ENCODE measurements at places on chromosomes 1 and 21.

- peak overlapping the region; percentile 95 for H3K27ac ChIP-seq
- no peaks in the 10 kb centered on the region for H3K27me3 ChIP-seq
- peak overlapping the region; percentile 28 for H3K4me3 ChIP-seq
- peak; percentile 94 for DNase-seq
- peaks cover 79% of the 10 kb centered on the region for H3K4me1 ChIP-seq
Observed at GRCh38 chr1:16173447-16174260, 17.8 kb upstream of the EPHA2 start.

DNA sequence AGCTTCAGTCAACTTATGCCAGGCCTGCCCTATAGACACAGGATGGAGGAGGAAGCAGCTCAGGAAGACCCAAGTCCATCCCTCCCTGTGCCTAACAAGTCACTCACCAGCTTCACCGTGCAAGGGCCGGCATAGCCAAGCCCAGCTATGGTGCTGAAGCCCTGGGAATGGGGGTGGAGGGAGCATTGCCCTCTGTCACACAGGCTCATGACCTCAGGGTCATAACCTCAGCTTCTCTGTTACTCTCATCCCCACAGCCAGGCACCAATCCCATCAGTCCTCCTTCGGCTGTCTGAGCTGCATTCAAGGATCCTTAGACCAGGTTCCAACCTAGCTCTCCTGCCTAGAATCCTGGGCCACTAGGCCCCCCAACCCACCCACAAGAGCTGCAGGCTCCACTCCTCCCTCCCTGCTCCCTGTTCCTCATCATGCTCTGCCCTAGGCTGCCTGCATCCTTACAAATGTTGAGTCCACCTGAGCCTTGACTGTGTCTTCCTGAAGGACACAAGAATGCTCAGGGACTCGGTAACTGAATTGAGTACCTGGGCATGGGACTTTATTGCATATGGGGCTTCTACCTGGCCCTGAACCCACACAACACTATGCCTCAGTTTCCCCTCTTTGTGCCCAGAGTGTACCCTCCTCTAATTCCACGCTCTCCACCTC lies 1.7 kb downstream of the CD244 start:
- no peak for DNase-seq
- H3K4me3 ChIP-seq: no peak overlapping the region
- H3K27me3 ChIP-seq: no peaks in the 10 kb centered on the region
- no peaks in the 10 kb centered on the region for H3K4me1 ChIP-seq
- H3K36me3 ChIP-seq: no peaks in the 10 kb centered on the region
- no peak overlapping the region for H3K27ac ChIP-seq

GRCh38 chr1:41360074-41360785 lies 1.0 kb upstream of the FOXO6 start:
- H3K27ac ChIP-seq: no peak overlapping the region
- H3K27me3 ChIP-seq: no peaks in the 10 kb centered on the region
- H3K4me1 ChIP-seq: peaks cover 41% of the 10 kb centered on the region
- peak overlapping the region; percentile 57 for H3K4me3 ChIP-seq

DNA sequence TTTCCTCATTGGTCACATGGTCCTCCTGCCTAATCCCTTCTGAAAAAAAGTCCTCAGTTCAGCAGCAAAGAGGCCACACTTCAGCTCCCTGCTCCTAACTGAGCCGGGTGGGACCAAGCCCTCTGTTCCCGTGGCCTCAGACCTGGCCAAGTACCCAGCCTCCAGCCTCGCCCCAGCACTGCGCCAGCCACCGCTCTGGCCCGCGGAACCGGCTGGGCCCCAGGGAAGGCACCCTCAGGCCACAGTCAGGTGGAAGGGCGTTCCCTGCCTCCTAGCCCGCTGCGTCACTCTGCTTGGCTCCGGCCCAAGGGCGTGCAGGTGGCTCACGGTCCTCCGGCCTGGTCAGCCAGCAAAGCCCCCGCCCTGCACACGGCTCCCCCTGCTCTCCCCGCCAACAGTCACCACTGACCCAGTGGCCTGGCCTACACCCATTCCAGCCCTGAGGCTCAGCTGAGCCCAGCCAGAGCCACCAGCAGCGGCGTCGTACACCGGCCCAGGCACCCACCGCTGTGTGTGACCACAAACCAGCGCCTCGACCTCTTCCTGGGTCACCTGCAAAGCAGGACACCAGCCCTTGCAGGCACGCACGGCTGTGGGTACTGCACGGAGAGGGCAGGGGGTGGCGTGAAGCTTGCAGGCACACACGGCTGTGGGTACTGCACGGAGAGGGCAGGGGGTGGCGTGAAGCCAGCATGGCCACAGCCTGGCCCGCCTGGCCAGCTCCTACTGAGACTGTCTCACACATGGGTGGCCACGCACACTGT lies 19.4 kb downstream of the NADK start:
- DNase-seq: peak; percentile 64
- H3K27me3 ChIP-seq: no peaks in the 10 kb centered on the region
- peak overlapping the region; percentile 24 for H3K4me3 ChIP-seq
- peaks cover 18% of the 10 kb centered on the region for H3K4me1 ChIP-seq
- H3K27ac ChIP-seq: peak overlapping the region; percentile 91

GRCh38 chr21:42069327-42069726 lies 1.8 kb upstream of the UMODL1 start:
- no peaks in the 10 kb centered on the region for H3K36me3 ChIP-seq
- no peak for DNase-seq
- H3K27me3 ChIP-seq: peaks cover 17% of the 10 kb centered on the region
- H3K27ac ChIP-seq: no peak overlapping the region

DNA sequence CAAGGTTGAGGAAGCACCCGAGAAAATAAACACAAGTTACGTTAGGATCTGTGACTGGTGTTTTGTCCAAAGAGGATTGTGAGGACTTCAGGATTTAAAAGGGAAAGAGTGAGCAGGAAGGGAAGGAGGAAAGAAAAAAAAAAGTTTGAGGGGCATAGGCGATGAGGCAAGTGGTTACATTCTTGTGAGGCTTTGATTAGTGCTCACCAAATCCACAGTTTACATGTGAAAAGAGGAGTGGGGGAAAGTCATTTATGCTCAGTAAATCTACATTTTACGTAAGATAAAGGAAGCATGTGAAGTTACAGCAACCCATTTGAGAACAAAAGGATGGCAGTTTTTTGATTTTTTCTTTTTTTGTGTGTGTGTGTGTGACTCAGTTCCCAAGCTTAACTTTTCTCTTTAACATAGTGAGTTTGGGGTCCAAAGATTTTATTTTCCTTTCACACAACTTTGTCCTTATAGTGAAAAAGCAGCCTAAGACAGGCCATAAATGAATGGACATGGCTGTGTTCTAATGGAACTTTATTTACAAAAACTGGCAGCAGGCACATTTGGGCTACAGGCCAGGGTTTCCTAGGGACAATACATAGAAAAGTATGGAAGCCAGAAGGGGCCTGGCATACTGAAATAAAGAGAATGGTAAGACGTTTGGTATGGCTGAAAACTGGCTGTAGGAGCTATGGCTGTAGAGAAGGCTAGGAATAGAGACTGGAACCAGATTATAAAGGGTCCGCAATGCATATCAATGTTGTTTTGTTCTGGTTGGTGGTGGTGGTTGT lies 121.7 kb downstream of the FGGY start:
- H3K36me3 ChIP-seq: no peaks in the 10 kb centered on the region
- no peak for DNase-seq
- no peaks in the 10 kb centered on the region for H3K4me1 ChIP-seq

Measured in HCT116 (cell line).